Pulmonary artery endothelial cell (primary cell): ENCODE measurements at places on chromosomes 2 and 18. TPM values are rescaled to one million over a fixed set of nuclear protein-coding genes. Genes with fewer than 3 reads are reported as not detected.
A peak's percentile ranks its signal among the peaks of the same experiment; 100 is the strongest.

The PHOSPHO2 gene
- 1.5 and 2.0 TPM in 2 replicates for total RNA-seq

The EFHD1 gene
- total RNA-seq = not detected in 2 replicates

The CAPN14 gene
- total RNA-seq = 0.07 TPM in 1 of 2 replicates, not detected in the other

The IL37 gene
- not detected in 2 replicates for total RNA-seq

The B4GALT6 gene
- total RNA-seq = 9.1 and 12.2 TPM in 2 replicates

The RESP18 gene
- total RNA-seq = not detected in 2 replicates

The CNGA3 gene
- not detected in 2 replicates for total RNA-seq

The SPATS2L gene
- 22.6 and 36.4 TPM in 2 replicates for total RNA-seq

The PDE1A gene
- total RNA-seq = 0.07 and 0.28 TPM in 2 replicates

The CHRND gene
- not detected in 2 replicates for total RNA-seq

The IL36A gene
- not detected in 2 replicates for total RNA-seq

The HIBCH gene
- 14.6 and 20.8 TPM in 2 replicates for total RNA-seq

The MARCHF4 gene
- 3.6 and 5.4 TPM in 2 replicates for total RNA-seq

The ZBTB7C gene
- total RNA-seq = not detected in 2 replicates

The SNRNP200 gene
- total RNA-seq = 64.1 and 68.1 TPM in 2 replicates

The THUMPD2 gene
- total RNA-seq = 7.5 and 8.7 TPM in 2 replicates

DNA sequence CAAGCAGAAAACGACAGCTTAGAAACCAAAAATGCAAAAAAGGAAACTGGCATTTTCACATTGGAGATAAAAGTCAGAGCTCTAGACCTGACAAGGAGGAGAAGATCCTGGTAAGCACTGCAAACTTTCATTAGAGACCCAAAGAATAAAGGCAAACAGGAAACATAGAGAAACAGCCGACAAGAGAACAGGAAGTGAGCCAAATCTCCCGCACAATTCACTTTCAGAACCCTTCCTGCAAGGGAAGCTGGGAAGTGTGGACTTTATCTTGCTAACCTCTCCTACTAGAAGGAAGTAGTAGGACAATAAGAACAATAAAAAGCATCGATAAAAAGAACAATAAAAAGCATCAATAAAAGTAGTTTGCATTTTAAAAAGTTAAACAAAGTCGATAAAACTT lies 417.8 kb upstream of the SPHKAP start:
- DNase-seq = peak; percentile 11

- DNase-seq = peak; percentile 48
These were observed 5.5 kb downstream of the SLC11A1 start for GRCh38 chr2:218387369-218388194.

DNA sequence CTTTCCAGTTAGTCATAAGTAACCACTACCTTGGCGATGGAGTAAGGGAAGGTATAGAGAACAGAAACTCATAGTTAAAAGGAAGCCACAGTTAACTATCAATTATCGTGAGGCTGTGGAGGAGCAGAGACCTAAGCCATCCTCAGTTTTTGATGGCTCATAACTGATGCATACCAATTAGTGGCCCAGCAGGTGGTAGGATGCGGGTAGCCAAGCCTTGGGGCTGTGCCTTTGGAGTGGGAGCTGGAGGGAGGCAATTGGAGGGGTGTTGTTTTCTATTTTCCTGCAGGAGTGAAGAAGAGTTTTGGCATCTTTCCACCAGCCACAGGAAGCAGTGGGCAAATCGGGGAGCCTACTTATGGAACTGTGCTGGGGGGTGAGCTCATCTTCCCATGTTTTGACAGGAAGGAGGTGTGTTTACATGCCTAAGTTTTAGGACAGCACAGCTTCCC lies 194.8 kb downstream of the TPGS2 start:
- DNase-seq = no peak

GRCh38 chr18:79942211-79942610 lies 9.2 kb downstream of the SLC66A2 start:
- no peak for DNase-seq

DNA sequence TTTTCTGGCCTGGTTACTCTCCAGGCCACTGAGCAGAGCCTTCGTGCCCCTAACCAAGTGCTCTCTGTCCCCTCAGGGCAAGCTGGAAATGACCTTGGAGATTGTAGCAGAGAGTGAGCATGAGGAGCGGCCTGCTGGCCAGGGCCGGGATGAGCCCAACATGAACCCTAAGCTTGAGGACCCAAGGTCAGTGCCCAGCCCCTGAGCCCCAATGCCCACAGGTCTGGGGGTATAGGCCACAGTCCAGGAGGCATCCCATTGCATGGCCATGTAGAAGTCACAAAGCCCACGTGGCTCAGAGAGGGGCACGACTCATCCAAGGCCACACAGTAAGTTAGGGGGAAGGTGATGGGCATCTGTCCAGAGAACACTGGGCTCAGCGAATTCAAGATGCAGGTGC lies 227.6 kb downstream of the DYSF start:
- no peak for DNase-seq

GRCh38 chr18:79924814-79925731 lies 26.4 kb downstream of the SLC66A2 start:
- DNase-seq = no peak

- no peak for DNase-seq
These were observed 79.2 kb downstream of the SETBP1 start for GRCh38 chr18:44759925-44760342.

- DNase-seq = no peak
These were observed 188.7 kb downstream of the IKZF2 start for GRCh38 chr2:212962691-212963090.

DNA sequence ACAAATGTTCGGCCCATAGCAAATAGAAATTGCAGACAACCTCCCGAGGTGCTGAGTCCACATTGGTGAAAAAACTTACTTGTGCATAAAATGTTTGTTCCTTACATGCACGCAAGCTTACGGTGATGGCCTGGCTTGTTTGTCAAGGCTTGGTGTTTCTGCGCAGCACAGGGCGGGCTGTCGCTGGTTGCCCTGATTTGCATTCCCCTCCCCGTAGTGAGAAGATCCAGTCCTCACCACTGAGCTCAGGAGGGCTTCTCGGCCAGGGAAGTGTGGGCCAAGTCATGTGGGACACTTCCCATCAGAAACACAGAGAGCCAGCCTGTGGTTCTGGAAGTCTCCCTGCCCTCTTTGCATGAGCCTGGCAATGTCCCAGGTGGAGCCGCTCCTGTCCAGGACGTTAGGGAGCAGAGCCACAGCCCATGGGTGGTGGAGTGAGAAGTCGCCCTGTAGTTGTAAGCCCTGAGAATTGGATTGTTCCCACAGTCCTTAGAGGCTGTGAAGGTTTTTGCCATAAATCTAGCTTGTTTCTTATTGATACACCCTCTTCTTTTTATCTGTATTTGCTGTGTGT lies 152.7 kb downstream of the TWIST2 start:
- DNase-seq = no peak

DNA sequence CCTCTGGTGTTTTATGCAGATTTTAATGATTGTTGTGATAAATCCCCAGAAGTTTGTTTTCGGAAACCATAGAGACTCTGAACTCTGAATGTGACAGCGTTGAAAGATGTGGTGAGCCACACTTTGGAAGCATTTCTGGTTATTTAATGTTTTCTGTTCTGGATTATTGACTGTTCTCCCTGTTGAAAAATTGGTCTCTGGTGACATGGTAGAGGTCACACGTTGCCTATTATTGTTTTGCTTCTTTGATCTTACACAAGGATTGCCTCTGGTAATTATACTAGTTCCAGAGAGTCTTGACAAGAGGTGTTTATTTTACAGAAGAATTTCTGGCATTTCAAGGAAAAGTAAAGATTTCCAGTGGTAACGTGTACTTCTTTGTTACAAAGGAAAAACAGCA lies 127.1 kb downstream of the GREB1L start:
- no peak for DNase-seq

DNA sequence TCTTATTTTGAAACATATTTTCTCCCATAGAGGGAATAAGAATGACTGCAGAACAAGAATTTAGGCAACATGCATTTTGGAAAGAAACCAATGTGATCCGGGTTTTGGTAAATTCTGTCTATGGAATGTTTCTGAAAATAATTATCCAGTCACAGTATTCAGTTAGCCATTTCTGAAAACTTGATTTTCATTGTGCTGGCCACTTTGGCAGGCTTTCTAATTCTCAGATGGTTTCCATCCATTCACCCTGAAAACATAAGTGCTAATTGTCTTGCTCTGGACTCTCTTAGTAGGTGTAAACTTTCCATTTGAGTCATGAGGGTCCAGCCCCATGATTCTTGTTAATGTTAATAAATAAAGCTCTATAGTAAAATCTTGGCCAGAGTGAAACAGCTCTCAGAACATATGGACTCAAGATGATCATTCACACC lies 176.5 kb downstream of the RBM43 start:
- no peak for DNase-seq

DNA sequence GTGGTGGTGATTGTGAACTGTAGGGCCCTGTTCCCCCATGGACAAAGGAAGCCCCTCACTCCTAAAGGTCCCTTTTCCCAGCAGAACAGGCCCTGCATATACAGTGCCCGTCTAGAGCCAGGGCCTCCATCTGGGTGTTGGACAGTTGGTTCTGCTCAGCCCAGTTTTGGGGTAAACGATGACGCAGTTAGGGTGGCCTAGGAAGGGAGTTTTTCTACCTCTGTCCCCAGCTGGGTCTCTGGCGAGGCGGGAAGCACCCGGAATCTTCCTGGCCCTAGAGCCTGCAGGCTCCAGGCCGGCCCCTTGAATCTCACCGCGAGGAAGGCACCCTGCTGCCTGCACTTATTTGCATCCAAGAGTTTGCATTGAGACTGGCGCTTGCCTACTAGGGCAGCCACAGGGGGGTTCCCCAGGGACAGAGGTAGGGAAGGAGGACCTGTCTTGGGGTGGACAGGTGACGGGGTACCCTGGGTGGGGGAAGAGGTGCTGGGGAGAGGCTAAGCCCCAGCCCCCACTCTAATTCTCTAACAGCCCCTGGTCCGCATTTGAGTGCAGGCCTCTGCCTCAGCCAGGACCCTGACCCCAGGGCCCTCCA lies 529 bp upstream of the MTA3 start:
- no peak for DNase-seq

GRCh38 chr2:188892636-188893035 lies 81.5 kb upstream of the COL3A1 start:
- no peak for DNase-seq

DNA sequence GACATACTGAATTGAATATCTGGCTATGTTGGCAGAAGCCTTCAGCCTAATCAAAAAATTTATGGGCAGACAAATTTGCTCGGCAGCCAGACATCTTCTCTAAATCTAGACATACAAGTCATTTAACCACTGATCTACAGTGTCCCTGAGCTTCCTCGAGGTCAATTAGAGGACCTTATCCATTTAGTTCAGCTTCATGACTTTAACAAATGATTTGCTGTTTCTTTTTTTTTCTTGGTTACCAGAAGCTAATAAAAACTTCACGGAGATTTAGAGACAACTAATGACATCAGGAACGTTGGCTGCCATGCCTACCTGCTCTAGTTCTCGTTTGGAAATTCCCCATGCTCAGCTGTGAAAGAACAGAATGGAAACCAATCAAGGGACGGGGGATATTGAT lies 223.8 kb downstream of the BCL2 start:
- DNase-seq = no peak

GRCh38 chr18:9328776-9329175 lies 5.8 kb upstream of the TWSG1 start:
- no peak for DNase-seq

GRCh38 chr18:40402052-40402451 lies 1553.0 kb upstream of the PIK3C3 start:
- DNase-seq = no peak

DNA sequence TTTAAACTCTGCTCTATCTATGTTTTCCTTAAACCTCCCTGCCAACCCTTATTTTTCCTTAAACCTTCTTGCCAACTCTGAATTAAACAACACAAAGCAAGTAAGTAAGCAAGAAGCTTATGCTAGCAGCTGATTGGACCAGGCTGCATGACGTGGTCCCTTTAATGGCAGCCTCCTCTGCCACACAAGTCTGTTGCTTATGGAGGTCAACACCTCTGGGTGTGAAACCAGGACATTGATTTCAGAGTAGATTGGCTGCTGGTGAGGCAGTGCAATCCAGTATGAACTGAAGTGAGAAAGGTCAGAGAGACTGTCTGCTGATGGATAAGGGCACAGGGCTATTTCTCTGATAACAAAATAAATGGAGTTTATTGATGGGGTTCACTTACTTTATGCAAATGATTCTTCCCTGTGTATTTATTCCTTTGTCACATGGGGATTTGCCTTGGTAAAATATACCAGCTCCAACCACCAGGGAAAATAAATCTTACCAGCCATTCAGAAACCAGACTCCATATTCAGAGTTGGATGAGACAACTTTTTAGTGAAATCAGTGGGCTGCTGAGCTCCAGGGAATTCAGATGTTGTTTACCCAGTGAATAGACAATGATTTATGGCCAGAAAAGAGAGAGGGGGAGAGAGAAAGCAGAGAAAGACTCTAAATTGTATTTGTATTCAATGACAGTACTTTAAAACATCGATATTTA lies 112.2 kb upstream of the NCKAP5 start:
- DNase-seq = no peak

DNA sequence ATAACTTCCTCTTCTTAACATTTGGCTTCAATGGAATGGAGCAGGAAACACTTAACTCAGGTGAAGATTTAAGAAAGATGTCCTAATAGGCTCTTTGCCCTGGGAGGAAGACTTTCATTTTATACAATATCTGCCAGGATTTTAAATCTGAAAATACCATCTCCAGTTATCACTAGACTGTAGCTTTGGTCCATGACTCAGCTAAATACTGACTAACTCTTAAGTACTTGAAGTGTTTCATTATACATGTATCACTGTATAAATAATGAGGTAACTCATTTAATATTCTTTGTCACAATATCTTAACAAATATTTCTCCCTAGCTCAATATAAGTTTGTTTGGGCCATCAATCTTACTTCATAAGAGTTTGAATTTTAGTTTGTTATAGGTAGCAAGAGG lies 34.7 kb downstream of the RBKS start:
- DNase-seq = no peak

GRCh38 chr2:118151831-118152230 lies 63.6 kb downstream of the INSIG2 start:
- DNase-seq = no peak

DNA sequence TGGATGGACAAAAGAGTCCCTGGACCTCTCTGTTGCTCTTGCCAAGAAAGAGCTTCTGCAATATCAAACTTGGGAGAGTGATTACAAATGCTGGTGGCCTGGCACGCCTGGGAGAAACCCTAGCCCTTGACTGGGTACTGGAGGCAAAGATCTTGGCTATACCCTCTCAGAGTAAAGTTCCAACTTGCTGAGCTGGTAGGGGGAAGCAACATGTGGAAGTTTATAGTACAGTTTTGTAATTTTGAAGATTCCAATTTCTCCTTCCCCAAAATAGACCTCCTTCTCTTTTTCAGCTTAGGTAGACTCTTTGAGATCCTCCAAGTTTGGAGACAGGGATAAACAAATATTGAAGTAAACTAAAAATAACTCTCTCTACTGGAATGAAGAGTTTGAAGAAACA lies 645.3 kb downstream of the NR4A2 start:
- no peak for DNase-seq

GRCh38 chr2:130354139-130354428 lies 1.8 kb upstream of the PTPN18 start:
- DNase-seq = no peak

DNA sequence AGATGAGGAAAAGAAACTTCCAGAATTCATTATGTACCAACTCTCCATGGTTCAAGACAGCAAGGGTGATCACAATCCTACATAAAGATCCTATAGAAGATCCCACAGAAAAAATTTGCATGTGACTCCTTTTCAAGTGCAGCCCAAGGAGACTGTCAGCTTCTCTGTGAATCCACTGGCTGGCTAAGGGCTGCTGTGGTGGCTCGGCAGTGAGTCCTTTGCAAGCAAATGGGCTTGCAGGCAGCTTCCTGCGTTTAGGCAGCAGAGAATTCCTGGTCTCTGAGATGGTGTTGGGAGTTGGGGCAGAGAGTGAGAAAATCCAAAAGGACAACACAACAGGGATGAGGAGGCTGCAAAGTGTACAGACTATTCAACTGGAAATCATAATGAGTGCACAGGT lies 43.4 kb downstream of the NABP1 start:
- DNase-seq = no peak

GRCh38 chr2:182242609-182243008 lies 184.2 kb downstream of the PDE1A start:
- no peak for DNase-seq
